ENCODE measurements at places on chromosomes 16 and 17.
A peak's percentile ranks its signal among the peaks of the same experiment; 100 is the strongest.

GRCh38 chr17:55926276-55926990 is 175.6 kb downstream of the PCTP start:
- no peak for DNase-seq

GRCh38 chr17:49520386-49521087 is 25.4 kb downstream of the NGFR start:
- DNase-seq = no peak

DNA sequence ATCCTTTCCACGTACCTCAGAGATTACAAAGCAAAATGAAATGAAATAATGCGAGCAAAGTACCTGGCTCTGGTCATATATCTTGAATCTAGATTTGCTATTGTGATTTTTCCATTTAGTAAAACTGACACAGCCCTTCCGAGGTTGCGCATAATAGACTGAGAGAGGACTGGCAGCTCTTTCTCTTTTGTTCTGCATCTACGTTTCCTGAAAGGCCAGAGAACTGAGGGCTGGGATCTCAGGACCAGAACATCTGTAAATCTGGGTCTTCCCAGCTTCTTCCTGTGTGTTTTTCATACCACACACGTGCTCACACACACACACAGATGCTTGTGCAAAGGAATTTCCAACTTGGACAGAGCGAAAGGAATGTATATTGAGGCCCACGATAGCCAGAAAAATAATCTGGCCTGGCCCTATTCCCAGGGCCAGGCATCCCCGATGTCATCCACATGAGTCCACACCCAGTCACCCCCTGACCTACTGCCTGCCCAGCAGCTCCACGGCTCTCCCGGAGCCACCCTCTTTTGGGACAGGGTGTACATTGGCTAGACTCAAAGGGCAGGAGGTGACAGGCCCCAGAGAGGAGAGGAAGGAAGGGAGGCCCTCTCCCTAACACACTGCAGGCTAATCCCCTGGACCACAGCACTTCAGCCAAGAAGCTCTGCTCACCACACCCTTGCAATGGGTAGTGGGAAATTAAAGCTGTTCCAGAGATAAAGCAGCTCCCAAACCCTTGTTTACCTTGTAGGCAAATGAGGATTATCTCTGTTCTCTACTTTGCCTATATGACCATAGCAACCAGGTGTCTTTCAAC is 41.8 kb downstream of the NOL11 start:
- no peak for DNase-seq

DNA sequence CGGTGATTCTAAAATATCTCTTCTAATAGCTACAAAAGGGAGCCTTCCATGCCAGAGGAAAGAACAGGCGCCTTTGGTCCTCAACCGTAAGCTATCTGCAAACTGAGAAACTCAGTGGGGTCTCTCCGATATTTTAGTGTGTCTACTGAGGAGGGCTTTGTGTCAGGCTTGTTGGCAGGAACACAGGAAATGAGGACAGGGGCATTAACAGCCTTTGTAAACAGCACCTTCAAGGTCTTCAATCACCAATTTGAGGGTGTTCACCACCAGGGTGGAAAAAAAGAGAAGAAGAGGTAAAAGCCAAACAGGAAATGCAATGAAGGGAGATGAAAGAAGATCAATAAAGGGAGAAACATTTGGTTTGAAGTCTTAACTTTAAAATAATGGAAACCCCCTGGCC is 580.1 kb upstream of the SALL1 start:
- DNase-seq = peak; percentile 38

- no peak for DNase-seq
Observed at GRCh38 chr17:5705081-5705875, 121.0 kb upstream of the NLRP1 start.

GRCh38 chr16:56999409-57000270 is 10.3 kb downstream of the NLRC5 start:
- no peak for DNase-seq

DNA sequence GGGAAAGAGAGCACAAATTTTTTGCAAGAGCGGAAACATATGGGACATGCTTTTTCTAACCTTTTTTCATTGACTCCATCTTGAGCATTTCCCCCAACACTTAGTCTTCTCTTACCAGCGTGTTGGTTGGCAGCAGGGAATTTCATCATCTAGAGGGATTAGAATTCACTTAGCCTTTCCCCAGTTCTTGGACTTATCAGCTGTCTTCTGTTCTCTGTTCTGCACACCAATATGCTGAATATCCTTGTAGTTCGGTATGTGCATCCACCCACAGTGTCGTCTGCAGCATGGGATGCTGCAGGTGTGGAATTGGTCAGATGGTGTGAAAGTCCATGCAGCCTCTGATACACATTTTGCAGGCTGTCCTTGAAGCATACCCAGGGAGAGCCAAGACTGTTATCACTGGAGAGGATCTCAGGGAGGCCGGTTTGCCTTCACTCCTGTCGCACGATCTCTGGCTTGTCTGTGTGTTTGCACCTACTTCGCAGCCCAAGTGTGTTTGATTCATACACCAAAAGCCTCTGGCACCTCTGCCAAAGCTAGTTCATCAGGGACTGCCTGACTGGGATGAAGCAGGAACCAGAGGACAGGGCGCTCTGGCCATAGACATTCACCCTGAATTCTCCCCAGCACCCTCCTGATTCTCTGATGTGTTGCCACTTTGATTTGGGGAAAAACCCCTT is 93.3 kb downstream of the SOCS1 start:
- no peak for DNase-seq

DNA sequence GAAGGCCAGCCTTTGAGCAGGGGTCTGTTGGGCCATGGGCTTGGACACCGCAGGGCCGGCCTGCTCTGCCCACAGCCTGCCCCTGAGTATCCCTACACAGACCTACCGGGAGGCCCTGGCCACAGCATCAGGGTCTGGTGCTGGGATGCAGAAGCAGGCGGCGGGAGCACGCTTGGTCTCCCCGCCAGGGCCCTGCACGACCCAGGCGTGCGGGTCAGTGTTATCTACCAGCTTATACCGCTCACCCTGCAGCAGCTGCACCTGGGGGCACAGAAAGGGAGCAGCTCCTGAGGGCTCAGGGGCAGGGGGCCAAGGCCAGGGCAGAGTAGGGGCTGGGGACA is 8.8 kb downstream of the EVPL start:
- DNase-seq = no peak

DNA sequence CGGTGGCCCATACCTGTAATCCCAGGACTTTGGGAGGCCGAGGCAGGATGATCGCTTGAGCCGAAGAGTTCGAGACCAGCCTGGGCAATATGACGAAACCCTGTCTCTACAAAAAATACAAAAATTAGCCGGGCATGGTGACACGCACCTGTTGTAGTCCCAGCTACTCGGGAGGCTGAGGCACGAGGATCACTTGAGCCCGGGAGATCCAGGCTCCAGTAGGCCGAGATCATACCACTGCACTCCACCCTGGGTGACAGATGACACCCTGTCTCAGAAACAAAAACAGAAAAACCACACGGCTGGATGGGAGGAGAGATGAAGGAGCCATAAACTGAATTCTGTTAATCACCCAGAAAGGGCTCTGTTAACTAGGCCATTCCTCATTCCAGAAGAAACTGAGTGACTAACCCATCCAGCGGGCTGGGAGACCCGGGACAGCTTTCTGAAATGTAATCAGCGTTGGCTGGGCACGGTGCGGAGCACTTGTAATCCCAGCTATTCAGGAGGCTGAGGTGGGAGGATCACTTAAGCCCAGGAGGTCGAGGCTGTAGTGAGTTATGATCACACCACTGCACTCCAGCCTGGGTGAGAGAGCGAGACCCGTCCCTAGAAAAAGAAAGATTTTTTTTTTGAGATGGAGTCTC is 641 bp upstream of the NT5C3B start:
- no peak for DNase-seq

DNA sequence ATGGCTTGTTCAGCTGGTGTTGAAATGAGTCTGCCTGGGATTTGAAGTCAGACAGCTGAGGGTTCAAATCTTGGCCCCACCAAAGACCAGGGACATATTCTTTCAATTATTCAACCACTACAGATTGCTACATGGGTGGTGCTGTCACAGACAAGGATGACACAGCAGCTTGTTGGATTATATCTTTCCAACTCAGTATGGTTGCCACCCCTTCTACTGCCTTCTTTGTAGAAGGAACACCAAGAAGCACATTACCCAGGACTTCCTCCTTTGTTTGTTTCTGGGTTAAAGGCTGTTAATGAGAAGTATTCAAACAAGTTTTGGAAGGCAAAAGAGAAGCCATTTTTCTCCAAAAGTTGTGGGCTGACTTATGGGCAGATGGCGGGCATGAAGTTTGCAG is 78.6 kb downstream of the COPRS start:
- no peak for DNase-seq

DNA sequence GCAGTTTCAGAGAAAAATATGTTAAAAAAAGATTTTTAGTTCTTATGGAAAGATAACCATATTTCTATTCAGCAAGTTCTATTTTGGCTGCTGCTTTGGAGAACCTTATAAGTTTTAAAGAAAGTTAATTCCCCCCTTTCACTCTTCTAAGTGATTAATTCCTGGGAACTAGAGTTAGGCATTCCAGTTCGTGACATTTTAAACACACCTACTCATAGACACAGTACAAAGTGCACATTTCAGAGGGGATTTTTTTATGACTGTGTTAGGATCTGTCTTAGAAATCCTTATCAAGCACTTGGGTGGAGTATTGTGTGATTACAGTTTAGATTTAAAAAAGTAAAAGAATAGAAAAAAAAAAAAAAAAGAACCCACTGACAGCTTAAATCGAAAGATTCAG is 3.5 kb upstream of the CDH11 start:
- DNase-seq = no peak

GRCh38 chr16:60151987-60152386 is 1417.9 kb upstream of the GOT2 start:
- DNase-seq = no peak

DNA sequence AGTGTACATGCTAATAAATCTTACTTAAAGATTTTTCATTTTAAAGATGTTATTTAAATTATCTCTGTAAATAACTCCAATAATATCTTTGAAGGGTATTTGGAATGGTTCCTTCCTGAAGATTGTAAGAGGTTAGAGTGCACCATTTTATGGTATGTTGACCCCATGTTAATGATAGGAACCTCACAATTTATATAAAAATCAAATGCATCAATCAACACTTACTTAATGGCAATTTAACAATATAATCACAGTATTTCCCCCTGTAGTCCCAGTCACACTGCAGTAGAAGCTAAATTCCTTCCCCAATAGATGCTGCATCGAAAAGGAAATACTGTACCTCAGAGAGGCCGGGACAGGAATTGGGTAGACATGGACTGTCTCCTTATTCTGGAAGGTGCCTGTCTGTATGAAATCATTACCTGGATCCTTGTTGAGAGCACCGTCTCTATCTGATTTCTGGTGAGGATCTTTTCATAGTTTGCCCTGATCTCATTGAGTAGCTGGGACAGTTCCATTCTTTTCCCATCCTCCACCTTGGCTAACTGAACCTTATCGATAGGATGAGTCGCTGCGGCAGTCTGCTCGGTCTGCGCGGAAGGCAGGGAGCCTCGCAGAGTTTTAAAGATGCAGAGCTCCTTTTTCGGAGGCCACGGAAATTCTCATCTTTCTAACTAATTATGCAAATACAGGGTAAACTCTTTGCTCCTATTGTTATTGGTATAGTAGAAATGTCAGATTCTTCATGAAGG is at the start of gene KRT222:
KRT222 (minus strand) TSS at position 596 of the 752 bp plus-strand sequence; CDS start at position 518, 78 bp downstream.
- DNase-seq = no peak

DNA sequence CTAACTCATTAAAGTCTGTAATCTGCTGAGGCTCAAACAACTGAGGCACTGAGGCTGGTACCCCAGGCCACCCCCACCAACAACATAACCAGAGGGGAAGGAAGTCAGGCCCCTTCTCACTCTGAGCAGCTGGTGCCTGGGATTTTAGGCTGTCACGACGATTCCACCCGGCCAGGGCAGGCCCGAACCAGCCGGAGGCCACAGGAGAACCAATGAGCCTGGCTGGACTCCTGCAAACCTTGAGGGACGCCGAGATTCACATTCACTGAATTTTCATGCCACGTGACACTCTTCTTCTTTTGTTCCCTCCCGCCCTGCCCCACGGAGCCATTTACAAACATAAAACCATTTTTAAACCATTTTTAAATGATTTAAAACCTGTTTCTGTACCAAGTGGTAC is 48.1 kb downstream of the RPH3AL start:
- DNase-seq = no peak

DNA sequence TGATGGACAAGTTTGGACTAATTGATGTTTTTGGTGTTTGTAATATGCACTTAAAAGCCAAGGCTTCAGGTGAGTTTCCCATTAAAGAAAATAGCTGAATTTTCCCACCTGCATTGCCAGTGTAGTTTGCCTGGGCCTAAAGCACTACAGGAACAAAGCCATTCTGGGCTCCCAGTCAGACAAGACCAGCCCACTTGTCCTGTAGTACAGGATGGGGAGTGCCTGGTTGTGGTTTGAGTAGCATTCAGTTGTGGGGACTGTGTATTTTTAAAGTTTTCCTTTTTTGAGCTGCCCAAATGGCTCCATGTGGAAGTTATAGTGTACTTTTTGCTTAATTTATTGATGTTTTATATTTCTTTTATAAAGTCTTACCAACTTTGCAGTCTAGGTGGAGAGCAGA is 91.7 kb downstream of the TANGO6 start:
- no peak for DNase-seq

DNA sequence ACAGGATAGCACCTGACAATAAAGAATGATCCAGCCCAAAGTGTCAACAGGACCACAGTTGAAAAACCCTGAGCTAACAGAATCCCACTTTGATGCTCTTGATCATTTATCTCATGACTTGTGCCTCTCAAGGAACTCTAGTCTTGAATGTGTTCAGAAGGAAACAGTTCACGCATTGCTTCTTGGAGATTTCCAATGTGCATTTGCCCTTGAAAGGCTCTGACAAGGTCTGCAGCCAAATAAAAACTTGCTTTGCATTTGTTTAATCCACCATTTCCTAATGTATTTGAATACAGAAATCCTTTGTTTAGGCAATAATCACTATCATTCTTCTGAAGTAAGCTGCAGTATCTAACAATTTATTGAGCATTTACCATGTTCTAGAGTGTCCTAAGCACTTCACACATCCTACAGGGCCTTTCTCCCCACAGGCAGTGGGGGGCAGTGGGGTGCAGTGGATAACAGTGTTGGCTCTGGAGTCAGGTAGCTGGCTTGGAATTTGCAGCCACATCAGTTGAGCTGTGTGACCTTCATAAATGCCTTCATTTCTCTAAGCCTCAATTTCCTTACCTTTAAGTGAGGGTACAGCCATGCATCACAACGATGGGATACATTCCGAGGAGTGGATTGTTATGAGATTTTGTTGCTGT is 239.7 kb downstream of the XYLT1 start:
- no peak for DNase-seq

GRCh38 chr17:17692353-17693252 is 11.3 kb downstream of the RAI1 start:
- DNase-seq = no peak

GRCh38 chr17:39484178-39484577 is 22.9 kb downstream of the CDK12 start:
- no peak for DNase-seq
